Foreskin keratinocyte (primary cell): ENCODE measurements at places on chromosomes 5 and 9.

DNA sequence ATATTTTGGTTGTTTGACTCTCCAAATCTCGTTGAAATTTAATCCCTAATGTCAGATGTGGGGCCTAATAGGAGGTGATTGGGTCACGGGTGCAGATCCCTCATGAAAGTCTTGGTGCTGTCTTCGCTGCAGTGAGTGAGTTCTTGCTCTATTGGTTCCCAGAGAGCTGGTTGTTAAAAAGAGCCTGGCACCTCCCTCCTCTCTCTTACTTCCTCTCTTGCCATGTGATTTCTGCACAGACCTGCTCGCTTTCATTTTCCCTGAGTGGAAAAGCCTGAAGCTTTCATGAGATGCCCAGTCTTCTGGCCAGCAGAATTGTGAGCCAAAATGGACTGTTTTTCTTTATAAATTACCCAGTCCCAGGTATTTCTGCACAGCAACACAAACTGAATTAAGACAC, 221.6 kb downstream of the MAT2B start:
- DNase-seq: no peak

- no peak for DNase-seq
Observed at GRCh38 chr5:95644351-95645042, 2.1 kb upstream of the RFESD start.

DNA sequence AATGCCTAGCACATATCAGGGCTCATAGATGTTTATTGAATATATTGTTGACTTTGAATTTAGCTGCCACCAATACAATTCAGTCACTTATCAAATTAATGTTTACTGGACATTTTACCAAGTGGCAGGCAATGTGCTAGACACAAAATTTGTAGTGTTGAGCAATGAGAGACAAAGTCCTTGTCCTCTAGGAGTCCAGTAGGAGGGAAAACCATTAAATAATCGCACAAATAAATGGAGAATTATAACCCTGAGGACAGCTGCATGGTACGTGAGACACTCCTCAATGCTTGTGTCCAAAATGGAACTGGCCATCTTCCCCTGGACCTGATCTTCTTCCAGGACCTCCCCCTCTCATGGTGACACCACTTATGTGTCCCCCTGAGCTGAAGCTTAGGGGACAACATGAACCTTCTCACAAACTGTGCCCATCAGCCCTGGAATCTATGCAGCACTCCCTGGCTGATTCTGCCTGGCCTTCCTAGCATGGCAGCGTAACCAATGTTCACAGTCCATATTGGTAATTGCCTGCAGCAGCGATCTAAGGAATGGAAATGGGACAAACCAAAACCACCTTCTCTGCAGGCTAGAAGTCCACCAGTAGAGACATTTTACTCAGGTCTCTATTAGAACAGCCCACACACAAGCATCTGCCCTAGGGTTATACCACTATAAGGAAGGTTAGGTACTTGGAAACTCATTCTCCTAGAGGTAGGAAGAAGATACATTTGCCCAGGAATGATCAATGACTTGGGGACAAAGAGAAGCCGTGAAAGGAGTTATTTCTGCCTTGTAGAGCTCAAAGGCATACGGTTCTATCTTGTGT, 75.5 kb downstream of the FGF1 start:
- DNase-seq: no peak

DNA sequence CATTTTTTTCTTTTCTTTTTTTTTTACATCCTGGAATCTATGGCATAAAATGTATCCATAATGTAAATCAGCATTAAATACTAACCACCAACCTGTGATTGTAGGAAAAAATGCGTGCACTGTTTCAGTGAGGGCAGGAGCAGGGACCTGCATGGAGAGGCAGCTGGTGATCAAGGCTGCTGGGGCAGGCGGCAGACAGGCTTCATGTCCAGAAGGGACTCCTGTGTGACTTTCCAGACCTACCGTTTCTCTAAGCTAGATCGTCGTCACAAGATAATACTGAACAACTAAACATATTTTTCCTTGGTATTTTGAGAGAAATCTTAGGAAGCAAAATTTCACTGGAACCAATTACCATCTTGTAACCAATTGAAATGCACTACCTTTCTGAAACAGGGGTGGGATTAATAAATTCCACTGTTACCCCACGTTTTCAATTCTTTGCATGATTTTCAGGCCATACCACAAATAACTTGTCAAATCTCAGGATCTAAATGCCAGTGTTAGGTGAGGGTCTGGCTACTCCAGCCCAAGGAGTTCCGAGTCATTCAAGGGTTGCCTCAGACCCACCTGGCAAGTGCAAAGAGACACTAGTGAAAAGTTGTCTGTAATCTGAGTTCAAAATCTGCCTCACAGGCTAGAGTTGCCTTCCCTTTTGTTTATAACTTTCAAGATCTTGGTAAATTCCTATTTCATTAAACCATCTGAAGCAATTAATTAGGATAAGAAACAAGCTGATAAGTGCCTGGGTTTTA, 198.2 kb downstream of the SEMA5A start:
- DNase-seq: no peak

DNA sequence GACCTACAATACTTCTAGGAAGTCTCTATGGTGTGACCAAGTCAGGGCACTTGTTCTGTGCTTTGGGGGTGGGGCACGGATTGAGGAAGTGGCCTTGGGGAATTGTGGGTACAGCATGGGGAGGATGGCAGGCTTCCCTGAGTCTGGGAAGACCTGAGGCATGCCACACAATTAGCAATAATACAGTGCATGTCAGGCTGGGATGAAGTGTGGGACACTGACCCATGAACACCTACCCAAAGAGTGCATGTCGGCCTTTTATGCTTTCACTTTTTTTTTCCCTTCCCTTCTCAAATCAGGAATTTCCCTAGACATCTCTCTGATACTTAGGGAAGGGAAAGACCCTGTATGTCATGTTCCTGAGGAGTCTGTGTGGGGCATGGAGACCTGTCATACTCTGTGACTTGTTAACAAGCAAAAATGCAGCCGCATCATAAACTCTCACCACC, 146.4 kb downstream of the PALM2AKAP2 start:
- no peak for DNase-seq

- DNase-seq: no peak
Observed at GRCh38 chr9:8234316-8234715, 434.7 kb upstream of the DMAC1 start.

- DNase-seq: no peak
Observed at GRCh38 chr5:8188874-8189565, 320.1 kb downstream of the MTRR start.

- no peak for DNase-seq
Observed at GRCh38 chr5:83035373-83036100, 41.7 kb downstream of the TMEM167A start.

GRCh38 chr9:29348999-29349398, 1775.7 kb upstream of the C9orf72 start:
- DNase-seq: no peak

- DNase-seq: no peak
Observed at GRCh38 chr9:124766815-124767554, 4.1 kb downstream of the NR6A1 start.

- DNase-seq: no peak
Observed at GRCh38 chr5:148834689-148835088, 8.3 kb downstream of the ADRB2 start.

DNA sequence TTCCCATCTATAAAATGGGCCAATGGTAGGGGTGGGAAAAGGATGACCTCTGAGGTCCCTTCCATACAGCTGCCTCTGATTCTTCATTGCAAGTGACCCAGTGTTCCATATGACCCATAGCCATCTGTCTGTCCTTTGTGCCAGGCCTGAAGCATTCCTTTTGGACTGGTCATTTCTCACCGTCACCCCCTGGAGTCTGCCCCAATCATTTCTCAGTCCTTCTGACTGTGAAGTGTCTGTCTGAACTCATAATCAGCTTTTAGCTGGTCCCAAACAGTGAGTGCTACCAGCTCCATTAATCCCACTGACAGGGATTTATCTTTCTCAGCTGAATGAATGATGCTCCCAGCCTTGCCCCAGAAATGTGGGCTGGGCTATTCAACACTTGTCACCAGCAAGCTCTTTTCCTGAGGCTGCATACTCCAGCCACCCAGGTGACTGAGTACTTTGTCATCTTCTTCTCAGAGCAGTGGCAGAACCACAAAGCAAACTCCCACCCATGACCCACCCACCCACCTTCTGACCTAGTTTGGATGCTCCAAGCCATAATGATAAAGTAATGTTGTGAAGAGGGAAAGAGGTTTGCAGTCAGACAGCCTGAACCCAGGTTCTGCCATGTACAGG, 37.4 kb downstream of the KCNIP1 start:
- DNase-seq: no peak

DNA sequence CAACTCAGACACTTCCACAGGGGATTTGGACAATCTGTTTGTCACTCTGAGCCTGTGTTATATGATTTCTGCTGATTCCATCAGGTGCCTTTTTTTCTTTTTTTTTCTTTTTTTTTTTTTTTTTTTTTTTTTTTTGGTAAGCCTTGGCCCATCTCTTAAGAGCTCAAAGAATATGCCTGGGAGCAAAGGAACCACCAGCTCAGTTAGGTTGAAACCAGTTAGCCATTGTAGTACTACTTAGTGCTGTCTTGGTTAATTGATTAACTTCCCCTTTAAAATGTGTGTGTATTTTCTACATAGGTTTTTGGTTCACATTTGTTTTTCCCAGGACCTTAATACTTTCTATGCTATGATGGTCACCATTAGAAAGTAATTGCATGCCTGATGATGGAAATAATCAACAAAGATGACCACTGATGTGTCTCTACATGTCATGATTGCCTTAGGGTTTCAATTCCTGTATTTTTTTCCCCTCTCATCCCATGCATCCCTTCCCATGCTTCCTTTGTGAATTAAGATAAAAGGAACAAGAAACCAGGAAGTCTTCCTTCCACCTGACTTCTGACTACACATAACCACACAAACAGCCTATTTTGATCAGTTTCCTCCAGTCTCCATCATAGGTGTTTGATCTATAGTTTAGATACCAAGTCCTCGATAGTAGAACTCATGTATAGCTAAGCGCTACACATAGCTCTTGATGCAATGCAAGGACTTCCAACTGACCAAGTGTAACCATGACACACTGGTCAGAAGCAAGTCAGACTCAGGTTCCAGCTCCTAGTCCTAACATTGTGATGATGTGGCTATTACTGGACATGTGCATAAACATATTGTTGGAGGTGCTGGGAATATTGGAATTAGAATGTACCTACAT, 306.1 kb downstream of the EFNA5 start:
- DNase-seq: no peak

DNA sequence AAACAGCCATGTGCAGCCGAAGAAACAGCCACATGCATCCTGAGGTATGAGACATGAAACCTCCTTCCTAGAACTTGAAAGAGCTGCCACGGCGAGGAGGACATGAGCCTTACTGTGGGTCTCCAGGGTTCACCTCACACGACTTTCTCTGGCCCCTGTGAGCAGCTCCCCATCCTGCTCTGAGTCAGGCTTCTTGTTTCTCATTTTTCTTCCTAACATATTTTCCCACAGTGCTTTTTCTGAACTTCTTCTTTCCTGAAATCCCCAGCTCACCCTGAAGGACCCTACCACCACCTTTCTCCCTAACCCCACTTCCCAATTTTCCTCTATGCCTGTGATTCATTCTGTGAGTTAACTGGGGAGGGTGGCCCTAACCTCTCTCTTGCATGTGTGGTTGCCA, 33.7 kb upstream of the ADRB2 start:
- no peak for DNase-seq

- peak; percentile 61 for DNase-seq
Observed at GRCh38 chr5:96714951-96715451, 52.8 kb downstream of the CAST start.

DNA sequence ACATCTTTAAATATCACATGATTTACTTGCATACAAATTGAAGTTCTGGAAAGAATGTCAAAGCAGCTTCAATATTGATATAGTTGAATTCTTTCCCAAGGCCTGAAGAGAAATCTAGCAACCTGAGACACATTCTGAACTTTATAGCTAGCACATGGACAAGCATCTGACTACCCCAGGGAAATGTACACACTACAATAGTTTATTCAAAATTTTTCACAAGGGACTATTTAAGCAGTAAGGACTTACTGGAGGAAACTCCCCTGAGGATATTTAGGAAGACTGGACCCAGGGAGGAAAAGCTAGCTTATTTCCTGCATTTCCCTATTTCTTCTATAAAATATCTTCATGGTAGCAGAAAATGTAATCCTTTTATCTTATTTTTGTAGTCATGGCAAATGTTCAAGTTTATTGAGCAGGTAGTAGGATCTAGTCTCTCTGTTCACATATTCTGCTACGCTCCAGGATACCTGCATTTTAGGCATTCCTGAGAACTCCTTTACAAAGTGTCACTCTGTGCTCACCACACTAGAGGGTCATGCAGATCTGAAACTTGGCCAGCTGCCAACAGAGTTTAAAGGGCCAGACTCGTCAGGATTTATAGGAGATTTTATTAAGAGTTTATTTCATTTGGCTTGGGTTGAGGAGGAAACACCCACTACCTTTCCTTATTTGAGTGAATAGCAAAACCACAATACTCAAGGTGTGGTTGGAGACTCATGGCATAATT, 348.4 kb upstream of the FTMT start:
- no peak for DNase-seq

GRCh38 chr5:3943859-3944258, 348.2 kb downstream of the IRX1 start:
- DNase-seq: no peak

DNA sequence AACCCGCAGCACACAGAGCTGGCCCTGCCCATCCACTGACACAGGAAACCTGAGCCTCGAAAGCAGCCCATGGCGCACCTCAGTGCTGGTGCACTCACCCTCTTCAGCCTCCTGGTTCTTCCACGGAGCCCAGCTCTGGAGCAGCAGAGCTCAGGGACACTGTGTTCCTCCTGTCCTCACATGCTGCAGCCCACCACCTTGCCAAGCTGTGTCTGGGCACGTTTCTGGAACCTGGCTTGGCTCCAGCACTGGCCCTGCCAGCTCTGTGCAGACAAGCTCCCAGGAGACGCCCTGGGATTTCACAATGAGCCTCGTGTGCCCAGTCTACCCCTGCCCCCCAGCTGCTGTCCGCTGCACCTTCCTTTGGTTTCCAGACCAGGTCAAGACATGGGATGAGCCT, 119.5 kb downstream of the SYK start:
- DNase-seq: peak; percentile 89

DNA sequence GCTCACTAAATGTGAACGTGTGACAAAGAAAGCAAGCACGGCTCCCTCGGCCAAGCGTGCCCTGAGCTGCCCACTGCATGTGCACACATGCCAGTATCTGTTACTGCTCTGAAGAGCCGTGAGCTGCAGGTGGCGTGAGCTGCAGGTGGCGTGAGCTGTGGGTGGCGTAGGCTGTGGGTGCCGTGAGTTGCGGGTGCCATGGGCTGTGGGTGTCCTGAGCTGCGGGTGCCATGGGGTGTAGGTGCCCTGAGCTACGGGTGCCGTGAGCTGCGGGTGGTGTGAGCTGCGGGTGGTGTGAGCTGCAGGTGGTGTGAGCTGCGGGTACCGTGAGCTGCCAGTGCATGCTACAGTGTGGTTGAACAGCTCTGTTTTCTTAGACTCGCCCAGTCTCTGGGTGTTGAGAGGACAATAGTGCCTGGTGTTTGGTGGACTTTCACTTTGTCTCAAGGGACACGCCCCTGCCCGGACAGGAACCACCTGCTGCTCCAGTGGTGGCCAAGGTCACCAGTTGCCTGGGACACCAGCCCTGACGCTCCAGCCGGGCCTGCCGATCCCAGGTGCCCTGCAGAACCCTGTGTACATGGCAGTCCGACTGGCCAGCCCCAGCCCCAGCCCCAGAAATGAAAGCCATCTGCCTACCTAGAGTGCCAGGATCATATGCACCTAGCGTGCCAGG, 6.7 kb downstream of the CCDC187 start:
- peak; percentile 77 for DNase-seq
